Stimulated activated CD4-positive, alpha-beta T cell treated with anti-CD3 and anti-CD28 coated beads, Interleukin-4, amount 100 ng/mL, for 1 hour (primary cell): ENCODE measurements at places on chromosomes 1 and 21.

DNA sequence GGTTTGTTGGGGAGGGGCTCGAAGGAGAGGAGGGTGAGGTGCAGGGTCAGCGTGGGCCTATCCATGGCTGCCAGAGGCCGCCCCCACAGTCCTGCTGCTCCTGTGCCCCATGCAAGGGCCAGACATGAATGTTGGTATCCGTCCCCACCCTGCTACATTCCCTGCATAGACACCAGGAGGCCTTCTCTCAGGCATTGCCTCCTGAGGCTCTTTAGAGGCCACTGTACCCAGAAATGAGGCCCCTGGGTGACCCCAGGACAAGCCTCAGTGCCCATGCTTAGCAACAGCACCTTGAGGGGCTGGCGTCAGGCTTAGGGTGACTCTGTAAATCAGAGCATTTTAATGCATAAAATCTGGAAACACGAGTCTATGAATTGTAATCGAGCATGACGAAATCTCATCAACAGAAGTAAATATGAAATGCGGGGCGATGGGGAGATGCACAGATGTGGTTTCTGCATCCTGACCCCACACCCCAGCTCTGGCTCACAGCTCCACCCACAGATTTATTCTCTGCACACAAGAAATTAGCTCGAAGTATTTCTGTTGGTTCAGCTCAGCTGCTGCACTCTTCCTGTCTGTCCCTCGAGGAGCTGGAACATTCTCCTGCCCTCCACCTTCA is 124.0 kb upstream of the CSF3R start:
- DNase-seq = no peak

GRCh38 chr21:44350773-44351481 is 2.5 kb upstream of the TRPM2 start:
- no peak for DNase-seq

GRCh38 chr1:113861641-113862040 is 9.9 kb downstream of the PTPN22 start:
- no peak for DNase-seq

GRCh38 chr1:180173451-180173850 is 18.8 kb downstream of the QSOX1 start:
- DNase-seq = no peak

DNA sequence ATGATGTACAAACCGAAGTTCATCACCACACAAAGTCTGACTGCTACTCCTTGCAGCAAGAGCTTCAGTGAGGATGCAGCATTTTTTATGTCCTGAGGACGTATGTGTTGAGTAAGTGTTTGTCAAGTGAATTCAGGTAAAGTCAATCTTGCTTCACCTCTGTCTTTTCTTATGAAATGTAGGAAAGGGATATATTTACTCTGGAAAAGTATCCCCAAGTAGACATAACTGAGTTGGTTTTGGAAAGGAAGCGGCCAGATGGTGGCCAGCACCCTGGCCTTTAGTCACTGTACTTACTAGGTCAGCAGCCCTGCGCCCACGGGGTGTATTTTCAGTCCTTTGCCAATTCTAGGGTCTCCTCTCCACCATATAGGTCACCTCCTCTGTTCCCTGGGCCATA is 75.2 kb downstream of the SUSD4 start:
- no peak for DNase-seq

DNA sequence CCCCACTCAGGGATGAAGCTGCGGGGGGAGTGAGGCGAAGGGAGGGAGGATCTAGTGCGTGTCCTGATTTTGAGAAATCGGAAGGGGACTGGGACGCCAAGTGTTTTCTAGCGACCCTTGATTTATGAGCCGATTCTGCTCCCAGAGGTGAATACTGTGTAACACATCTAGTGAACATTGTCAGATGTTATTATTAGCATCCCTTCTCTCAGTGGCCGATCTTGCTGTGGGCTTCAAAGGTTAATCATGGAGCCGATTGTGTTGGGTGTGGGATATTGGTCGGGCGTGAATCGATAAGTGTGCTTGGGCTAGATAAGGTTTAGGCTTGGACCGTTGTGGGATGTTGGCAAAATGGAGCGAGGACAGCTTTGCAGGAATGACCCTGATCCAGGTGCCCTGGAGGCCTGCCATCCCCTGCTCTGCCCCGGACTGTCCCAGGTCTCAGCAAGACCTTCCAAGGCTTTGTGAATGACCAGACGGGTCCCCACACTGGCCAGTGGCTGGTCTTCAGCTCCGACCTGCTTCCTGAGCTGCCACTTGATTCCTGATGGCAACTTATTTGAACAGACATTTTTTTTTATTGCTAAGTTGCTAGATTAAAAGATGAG is 2.2 kb downstream of the AJAP1 start:
- DNase-seq = no peak

- DNase-seq = peak; percentile 43
Observed at GRCh38 chr1:165376041-165376810, 19.7 kb upstream of the LMX1A start.

DNA sequence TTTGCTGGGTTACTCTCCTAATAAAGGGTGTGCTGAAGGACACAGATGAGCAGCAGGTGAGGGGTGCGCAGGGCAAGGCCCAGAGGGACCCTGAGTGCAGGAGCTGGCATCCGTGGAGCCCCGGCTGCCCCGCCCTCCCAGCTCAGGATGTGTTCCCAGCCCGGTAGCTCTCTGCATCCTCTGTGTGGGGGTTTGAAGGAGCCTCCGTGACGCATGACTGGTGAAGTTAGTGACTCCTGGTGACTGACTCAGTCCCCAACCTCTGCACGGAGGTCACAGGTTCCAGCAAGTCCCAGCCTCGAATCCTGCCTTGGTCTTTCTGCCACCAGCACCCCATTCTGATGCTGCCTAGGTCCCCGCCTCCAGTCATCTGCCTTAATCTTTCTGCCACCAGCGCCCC is 21.6 kb upstream of the TSPEAR start:
- DNase-seq = no peak

DNA sequence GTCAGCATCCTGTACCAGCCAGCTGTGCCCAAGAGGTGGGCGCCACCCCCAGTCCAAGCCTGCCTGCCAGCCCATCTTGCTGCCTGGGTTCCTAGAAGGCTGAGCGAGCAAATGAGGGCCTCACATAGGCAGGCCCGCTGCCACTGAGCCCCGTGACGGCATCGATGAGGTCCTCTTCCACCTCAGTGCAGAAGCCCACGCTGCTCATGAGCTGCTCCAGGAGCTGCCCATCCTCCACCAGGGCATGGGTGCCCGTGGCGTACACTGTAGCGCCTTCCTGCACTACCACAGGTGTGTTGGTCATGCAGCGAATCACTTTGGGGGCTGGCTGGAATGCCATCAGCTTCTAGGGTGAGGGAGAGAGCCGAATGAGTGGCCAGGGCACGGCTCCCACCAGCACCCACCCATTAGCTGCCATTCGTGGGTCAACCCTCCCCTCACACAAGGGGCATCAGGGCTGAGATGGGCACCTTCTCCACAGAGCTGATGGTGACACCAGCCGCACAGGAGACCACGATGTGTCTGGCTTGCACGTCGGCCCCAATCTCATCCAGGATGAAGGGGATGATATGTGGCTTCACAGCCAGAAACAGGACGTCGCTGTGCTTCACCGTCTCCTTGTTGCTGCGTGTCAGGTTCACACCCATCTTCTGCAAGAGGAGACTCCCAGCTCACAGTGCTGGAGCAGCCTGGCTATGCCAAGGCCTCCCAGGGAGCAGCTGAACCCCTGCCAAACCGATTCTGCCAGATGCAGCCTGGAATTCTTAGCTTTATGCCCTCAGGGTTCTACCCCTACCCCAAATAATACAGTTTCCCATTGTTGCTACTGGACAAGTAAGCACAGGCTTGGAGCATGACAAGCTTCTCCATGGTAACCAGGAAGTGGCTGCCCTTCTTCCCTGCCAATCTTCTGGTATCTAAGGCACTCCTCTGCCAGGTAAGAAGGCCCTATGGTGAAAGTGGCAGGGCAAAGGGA is 2.0 kb downstream of the PYCR2 start:
- DNase-seq = no peak

DNA sequence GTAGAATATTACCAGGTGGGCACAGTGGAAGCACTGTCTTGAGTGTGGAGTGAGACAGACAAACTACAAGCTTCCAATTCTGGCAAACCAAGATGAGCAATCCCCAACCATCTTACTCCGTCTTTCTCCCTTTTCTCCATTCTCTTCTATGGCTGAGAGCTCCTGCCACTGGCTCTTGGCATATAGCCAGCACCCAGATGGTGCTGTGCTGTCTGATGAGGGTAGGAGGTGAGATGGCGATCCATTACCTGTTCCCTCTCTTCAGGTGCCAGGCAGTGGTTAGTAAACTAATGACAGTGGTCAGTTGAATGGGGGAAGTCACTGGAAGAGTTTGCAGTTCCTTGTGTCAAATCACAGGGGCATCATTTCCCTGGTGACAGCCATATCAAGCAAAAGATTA is 108.4 kb downstream of the FNBP1L start:
- no peak for DNase-seq

GRCh38 chr1:10292188-10292587 is 81.8 kb downstream of the KIF1B start:
- DNase-seq = no peak

GRCh38 chr1:21292984-21293536 is 2.8 kb upstream of the ECE1 start:
- peak; percentile 53 for DNase-seq

DNA sequence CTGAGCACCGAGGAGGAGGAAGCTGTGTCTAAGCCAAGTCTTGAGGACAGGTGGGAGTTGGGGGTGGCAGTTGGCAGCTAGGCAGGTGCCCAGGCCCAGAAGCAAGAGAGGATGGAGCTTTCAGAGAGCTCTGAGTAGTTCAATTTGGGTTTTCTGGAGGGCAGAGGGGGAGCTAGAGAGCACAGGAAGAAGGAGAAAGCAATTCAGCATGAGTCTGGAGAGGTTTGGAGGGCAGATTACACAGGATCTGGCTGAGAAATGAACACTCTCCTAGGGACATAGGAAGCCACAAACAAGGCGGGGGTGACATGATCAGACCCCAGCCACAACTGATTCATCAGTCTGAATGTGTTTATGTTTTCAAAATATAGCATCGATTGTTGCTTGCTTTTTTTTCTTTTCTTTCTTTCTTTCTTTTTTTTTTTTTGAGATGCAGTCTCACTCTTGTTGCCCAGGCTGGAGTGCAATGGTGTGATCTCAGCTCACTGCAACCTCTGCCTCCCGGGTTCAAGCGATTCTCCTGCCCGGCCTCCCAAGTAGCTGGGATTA is 23.8 kb downstream of the PTPRF start:
- no peak for DNase-seq

DNA sequence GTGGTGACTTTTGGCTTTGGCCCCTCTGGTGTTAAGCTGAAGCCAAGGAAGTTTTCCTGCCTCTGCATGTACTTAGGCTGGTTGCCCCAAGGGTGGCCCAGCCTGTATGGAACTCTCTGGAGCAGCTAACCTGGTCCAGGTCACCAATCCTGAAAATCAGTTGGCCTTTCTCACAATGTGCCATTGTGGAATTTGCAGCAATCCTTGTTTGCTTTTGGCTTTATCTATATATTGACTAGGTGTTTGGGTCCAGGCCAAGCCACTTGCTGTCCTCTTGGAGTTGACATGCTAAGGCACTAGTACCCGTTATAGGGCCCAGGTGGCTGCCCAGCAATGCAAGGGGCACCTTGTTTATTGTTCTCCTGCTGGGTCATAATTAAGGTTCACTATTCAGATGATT is 124.6 kb downstream of the CAMTA1 start:
- no peak for DNase-seq

DNA sequence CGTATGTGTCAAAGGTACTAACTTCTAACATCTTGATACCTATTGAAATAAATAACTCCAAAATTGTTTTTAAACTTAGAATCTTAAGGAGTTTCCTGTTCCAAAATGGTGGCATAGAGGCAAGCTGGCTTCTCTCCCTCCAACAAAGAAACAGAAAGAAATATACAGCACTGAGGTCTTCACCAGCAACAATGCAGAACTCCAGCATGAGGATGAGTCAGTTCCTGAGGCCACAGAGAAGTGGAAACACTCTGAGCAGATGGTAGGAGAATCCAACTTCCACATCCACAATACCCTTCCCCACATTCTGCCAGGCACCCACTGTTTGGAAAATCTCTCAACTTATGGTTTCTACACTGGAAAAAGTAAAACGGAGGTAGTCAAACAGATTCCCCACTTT is 12.2 kb upstream of the PPIH start:
- DNase-seq = no peak

DNA sequence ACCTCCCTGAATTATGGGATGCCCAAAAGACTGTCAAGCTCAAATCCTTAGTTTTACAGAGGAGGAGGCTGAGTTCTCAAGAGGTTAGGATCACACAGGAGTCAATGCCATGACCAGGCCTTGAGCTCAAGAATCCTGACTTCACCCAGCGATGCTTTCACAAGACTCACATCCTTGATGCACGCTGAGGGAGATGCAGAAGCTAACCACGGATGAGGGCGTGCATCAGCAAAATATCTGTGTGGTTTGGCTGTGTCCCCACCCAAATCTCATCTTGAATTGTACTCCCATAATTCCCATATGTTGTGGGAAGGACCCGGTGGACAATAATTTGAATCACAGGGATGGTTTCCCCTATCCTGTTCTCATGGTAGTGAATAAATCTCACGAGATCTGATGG is 133.2 kb downstream of the KCNJ6 start:
- no peak for DNase-seq

DNA sequence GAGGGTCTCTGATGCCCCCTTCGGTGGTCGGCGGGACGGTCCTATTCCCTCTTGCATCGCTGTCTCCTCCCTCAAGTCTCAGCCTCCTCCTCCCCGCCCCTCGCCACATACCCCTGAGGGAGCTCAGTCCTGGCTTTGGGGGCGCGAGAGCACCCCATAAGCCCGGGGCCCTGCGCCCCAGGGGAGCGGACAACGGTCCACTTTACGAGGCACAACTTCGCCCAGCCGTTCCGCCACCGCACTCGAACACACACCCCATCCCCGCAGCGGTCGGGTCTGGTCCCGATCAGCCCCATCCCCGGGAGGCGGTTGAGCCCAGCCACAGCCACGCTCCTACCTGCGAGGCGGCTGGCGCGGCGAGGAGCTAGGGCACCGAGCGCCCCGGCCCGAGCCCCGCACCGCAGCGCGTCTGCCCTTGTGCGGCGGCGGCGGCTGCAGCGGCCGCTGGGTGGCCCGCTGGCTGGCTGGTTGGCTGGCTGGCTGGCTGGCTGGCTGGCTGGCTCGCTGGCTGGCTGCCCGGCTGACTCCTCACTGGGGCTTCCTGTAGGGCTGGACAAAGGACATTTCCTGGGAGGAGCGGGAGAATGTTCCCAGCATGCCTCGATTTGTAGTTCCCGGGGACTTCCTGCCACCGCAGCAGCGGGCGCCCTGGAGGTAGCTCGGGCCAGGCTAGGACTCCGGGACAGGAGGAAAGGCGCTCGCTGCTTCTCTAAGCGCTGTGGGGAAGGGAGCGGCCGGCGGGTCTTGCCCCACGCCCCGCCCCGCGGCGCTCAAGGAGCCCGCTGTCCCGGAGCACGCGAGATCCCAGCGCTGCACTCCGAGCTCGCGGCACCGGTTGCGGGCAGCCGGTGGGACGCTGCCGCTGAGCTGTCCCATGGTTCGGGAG is at the start of gene ZNF697:
Gene ZNF697 (minus strand): TSS at position 533 of the 886 bp plus-strand sequence. CDS start 22,166 bp downstream, outside the sequence.
- DNase-seq = peak; percentile 36

- DNase-seq = no peak
Observed at GRCh38 chr1:72177711-72178110, 104.6 kb downstream of the NEGR1 start.

DNA sequence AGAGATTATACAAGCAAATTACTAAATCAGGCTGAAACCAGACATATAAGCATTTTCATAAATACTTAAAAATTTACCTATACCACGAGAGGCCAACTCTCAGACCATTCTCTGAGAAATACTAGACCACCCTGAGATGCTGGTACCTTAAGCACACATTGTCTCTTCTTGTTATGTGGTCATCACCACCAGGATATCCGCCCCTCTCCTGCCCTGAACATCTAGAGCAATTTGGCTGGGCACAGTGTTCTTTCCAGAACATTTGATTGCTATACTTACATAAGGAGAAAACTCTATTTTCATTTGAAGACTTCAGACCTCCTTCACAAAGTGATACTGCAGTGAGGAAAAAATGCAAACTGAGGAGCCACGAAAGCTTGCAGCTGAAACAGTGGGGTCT is 36.2 kb upstream of the DUSP10 start:
- DNase-seq = no peak
